ENCODE measurements at places on chromosomes 6 and 20.
A peak's percentile ranks its signal among the peaks of the same experiment; 100 is the strongest.

DNA sequence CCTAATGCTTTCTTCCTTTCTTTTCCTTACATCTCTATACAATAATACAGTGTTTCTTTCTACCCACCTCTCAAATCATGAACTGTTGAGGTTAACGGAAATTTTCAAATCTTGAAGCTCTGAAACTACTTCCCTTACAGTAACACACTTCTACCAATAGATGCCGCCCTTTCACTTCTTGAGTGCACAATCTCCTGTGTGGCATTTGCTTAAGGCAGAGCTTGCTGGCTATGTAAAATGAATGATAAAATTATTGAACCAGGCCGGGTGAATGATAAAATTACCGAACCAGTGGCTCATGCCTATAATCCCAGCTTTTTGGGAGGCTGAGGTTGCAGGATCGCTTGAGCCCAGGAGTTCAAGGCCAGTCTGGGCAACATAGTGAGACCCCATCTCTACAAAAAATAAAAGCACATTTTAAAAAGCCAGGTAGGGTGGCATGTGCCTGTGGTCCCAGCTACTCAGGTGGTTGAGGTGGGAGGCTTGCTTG is 56.8 kb downstream of the KCNS1 start:
- no peak for DNase-seq

- DNase-seq, result peak; percentile 99
Measured at GRCh38 chr6:44058617-44059358, 68.5 kb downstream of the MRPL14 start.

DNA sequence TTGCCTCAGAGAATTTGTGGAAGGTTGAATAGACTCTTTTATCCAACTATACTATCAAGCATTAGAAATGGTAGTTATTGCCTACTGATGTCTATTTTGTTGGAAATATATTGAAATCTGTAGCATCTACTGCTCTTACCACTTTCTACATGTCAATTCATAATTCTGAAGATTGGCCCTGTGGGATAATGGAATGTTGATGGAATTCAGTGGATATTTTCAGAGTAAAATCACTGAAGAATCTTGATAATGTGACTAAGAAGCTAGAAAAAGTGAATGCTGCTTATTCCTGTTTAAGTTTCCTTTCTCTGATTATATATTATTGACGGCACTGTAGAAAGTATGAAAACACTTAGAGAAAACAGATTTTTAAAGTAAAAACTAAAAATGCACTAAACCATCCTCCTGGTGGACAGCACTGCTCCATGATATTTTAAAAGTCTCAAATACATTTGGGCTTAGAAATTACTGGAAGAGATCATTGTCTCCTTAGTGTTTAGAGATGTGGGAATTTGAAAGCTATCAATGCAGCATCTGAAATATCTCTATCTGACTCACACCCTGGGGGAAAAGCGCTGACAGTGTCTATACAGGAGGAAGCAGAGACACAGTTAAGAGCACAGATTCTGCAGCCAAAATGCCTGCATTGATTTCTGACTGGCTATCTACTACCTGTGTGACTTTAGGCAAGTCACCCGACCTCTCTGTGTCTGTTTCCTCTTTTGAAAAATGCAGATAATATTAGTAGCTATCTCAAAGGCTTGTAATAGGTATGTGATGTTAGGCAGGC is 37.9 kb upstream of the RCAN2 start:
- no peak for DNase-seq

GRCh38 chr6:5776706-5777390 is 229.9 kb downstream of the NRN1 start:
- DNase-seq, result no peak

GRCh38 chr20:35181731-35182130 is 9.9 kb downstream of the PROCR start:
- DNase-seq, result no peak

GRCh38 chr6:24524805-24525204 is 30.0 kb downstream of the ALDH5A1 start:
- DNase-seq, result peak; percentile 24

DNA sequence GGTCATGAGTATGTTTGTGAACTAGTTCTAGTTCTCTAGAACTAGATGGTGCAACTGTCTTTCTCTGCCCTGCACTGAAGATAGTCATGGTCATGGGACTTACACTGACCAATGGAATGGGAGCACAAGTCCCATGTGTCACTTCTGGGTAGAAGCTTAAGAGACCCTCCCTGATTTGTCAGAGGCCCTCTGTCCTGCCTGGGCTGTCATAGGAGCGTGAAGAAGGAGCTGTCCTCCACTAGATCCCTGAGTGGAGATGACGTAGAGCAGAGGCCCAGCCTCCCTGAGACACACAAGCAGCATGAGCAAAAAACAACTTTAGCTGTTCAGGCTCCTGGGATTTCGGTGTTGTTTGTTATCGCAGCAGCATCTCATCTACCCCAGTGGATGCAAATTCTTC is 514.5 kb downstream of the PREX1 start:
- DNase-seq, result no peak

DNA sequence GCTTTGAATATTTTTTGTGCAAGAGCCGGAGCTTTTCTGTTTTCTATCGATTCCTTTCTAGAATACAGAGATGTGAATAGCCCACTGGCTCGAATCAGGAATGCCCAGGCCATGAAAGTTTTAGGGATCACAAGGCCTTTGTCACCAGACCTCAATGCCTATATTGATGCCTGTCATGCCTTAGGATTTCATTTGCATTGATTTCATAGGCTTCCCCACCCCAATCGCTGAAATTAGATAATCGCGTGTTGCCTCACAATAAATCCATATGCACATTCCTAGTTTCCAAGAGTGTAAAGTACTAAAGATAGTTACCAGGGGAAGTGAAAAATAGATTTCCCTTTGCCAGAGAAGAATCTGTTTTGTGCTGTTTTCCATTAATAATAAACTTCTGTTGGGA is 150.8 kb downstream of the SASH1 start:
- DNase-seq, result no peak

GRCh38 chr6:21431526-21431925 is 162.0 kb upstream of the SOX4 start:
- no peak for DNase-seq

DNA sequence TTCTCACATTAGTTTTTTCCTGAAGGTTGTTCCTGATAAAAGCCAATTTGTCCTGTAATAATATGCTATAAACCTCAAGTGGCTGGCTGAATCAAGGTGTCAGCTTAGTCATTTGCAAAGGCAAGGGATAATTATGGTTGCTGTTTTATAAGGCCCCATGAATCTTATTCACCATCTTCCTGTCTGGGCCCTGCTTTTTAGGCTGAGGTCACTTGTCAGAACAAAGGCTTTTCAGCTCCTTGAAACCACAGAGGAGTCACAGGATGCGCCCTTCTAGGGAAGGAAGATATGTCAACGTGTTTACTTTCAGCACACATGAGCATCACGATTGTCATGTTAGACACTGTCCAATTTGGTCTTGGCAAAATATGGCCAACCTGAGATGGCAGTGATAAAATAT is 64.8 kb upstream of the NAA20 start:
- DNase-seq, result no peak

- no peak for DNase-seq
Measured at GRCh38 chr6:85913001-85913400, 270.3 kb upstream of the SYNCRIP start.

- no peak for DNase-seq
Measured at GRCh38 chr6:23630726-23631635, 495.0 kb upstream of the NRSN1 start.

DNA sequence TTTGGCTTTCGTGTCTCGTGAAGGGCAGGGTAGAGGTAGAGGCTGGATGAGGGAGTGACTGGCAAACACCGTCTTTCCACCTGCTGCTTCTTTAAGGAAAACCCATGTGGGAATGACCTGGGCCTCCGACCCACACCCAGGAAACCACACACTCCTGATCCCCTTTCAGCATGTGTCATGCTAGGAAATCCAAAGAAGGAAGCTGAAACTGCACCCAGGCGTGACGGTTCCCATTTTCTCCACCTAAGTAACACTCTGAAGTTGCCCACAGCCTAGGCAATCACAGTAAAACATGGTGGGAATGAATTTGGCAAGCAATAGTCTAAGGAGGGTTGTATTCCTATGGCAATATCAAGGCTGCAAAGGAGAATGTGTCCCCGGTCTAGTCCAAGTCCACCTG is 538.4 kb upstream of the NOX3 start:
- no peak for DNase-seq

- no peak for DNase-seq
Measured at GRCh38 chr6:41347378-41348050, 12.1 kb downstream of the NCR2 start.

DNA sequence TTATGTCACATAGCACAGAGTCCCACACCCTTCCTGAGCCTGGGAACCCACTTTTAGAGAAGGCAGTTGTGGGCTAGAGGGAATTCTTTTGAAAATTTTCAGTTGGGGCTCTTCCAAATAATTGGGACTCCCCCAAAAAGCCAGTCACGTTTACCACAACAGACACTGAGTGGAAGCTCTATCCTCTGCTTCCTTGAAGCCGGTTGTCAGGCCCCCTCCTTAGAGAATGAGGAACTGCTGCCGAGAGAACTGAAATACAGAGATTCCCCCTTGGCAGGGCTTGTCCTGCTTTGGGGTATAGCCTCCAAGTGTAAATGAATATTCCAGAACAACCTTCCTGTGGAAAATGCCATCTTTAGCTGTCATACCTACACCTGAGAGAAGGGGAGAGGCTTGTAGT is 2.7 kb upstream of the JAG1 start:
- DNase-seq, result no peak

DNA sequence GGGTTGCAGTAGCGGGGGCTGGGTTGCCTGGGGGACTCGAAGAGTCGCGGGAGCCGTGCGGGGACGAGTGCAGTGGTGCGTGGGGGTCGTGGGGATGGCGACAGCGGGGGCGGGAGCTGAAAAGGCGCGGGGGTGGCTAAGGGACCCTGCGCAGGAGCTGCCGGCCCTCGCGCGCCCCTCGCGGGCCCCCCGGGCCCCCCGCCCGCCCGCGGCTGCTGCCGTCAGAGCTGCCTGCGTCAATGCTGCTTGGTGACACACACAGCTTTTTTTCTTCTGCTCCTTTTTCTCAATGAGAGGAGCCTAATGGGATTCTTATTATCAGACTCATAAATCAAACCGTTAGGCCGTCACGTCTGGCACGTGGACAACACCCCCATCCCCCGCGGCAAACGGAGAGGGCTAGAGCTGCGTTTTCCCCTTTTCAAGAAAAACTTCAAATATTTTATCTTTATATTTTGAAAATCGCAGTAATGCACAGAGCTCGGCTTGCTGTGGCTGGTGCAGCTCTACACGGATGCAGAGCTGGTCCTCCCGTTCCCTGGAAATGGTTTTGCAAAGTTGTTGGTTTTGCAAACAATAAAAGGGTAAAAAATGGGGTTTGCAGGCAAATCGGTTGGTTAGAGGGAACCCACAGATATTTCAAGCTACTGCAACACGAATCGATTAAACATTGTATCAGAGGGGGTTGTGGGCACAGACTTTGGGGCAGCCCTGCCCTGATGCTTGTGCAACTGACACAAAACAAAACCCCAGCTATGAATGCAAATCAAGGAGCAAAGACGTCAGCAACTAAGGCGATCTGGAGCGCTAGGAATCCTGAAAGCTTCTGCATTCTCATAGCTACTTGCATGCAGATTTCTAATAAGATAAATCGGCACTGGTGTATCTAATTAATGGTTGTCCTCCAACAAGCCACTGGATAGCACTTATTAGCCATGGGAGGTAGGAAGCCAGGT is 161.4 kb downstream of the TBXT start:
- DNase-seq, result no peak

DNA sequence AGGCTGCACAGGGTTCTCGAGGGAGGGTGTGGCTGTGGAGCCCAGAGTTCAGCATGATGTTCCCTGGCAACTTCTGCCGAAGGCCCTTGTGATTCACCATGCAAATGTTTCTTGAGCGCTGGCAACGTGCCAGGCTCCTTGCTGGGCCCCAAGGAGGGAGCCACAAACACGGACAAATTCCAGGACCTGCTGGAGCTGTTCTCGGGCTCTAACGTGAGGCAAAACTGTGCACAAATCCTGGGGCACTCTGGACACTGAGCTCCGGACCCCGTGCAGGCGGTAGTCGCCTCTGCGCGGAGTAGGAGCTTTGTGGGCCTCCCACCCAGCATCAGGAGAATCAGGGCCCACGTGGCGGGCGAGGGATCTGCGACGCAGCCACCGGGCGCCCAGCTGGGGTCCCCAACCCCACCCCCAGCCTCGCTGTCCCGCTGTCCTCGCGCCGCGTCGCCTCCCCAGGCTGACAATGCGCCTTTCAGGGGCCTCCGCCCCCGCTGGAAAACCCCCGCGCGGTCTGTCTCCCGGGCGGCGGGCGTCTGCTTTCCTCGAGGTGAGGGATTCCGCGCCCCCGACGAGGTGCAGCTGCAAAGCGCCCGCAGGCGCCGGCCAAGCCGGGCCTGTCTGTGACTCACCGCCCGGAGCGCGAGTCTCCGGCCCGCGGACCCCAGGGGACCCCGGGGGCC is 31.7 kb upstream of the SCUBE3 start:
- peak; percentile 61 for DNase-seq

GRCh38 chr6:2101213-2101612 is 144.2 kb downstream of the GMDS start:
- no peak for DNase-seq

- no peak for DNase-seq
Measured at GRCh38 chr6:119157506-119157815, 79.0 kb upstream of the FAM184A start.

DNA sequence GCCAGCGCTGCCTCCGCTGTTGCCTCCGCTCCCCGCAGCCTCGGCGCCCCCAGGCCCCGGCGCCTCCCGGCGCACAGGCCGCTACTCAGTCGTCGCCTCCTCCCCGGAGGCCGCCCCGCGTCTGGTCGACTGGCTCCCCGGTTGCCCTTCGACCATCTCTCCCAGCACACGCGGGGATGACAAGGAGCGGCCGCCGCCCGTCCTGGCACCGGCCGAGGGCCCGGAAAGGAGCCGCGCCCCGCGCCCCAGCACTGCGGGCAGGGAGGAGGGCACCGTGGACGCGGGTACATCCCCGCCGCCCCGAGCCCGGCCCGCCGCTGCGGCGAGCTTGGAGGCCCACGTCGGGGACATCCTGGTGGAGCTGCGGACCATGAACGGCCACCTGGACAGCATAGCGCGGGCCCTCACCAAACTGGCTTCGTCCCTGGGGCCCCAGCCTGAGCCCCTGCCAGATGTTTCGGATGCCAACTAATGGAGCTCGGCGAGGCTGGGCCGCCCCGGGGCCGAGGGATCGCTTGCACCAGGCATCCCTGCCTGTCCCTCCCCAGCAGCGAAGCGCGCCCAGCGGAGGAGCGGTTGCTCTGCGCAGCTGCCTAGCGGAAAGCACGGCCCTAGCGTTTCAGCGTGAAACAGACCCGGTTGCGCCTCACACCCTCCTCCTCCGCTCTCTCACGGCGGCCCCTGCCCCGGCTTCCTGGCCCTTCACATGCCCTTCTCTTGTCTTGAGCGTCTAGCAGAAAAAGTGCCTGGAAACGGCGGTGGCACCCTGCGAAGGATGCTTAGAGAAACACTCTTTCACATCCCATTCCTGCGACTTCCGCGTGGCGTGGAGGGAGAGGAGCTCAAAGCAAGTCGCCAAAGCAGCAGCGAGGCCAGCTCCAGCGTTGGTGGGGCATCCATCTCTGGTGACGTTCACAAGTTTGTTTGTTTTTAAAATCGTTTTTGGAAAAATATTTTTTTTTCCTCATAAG is 285.8 kb upstream of the SUPT3H start:
- no peak for DNase-seq
